Stimulated activated CD4-positive, alpha-beta T cell treated with anti-CD3 and anti-CD28 coated beads, Interleukin-4, amount 100 ng/mL, for 48 hours (primary cell): ENCODE measurements at places on chromosomes 5 and 9.

DNA sequence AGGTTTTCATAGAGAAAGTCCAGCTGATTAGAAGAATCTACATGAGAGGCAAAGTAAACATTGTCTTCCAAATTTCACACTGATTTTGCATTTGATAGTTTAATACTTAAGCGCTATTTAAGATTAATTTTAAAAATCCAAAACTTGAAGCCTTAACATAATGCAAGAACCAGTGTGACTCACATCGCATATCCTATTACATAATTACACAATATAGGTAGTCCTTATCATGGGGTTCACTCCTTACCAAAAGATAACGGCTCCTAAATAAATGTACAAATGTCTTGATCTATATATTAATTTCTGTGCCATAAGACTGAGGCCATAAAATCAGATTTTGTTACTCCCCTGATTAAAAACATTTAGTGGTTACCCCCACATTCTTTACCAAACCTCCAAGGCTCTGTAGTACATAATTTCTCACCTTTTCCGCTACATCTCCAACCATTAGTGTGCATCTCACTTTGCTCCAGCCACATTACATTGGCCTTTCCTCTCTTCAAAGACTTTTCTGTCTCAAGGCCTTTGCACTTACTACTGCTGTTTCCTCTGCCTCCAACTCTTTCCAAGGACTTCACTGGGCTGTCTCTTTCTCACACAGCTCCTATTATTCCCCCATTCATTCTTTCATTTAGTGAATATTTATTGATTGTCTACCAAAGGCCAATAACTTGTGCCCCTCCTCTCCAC lies 1.0 kb downstream of the RIOK2 start:
- no peak for DNase-seq

GRCh38 chr5:61701877-61702602 lies 370.0 kb downstream of the ZSWIM6 start:
- no peak for DNase-seq

DNA sequence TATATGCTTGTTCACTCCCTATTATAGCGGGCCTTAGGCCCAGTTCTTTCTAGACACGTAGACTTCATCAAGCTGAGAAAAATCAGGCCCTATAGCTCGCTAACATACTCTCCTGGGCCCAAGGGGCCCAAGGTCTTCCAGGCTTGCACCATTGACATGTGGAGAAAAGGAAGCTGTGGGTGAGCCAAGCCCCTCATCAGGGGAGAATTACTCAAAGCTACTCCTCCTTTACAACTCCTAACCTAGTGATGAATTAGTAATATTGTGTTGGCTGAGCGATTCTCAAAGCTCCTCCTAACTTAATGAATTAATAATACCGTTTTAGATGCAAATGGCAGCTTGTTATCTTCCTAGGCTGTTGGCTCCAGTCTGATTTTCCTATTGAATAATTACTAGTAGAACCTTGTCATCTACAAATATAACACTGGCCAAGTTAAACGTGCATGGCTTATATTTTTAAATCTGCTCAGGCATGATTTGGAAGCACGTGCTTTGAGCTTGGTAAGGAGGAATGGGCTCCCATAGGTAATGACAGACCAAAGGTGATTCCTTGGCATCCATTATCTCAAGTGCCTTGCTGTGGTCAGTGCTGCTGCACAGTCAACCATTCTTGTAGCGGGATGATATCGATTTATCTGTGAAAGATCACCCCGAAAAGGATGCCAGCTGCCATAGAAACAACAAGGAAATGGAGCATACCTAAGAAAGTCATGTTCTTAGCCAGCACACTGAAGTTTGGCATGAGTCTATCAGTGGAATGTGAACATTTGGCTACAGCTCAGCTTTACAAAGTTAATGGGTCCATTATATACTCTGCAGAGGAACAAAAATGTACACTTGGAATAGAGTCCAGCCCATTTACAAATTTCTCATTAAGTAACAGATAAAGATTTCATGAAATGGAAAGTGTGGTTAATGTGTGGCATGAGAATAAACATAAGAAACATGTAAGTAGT lies 23.8 kb downstream of the LVRN start:
- DNase-seq, result no peak

GRCh38 chr5:1722877-1723276 lies 76.8 kb downstream of the MRPL36 start:
- DNase-seq, result no peak

DNA sequence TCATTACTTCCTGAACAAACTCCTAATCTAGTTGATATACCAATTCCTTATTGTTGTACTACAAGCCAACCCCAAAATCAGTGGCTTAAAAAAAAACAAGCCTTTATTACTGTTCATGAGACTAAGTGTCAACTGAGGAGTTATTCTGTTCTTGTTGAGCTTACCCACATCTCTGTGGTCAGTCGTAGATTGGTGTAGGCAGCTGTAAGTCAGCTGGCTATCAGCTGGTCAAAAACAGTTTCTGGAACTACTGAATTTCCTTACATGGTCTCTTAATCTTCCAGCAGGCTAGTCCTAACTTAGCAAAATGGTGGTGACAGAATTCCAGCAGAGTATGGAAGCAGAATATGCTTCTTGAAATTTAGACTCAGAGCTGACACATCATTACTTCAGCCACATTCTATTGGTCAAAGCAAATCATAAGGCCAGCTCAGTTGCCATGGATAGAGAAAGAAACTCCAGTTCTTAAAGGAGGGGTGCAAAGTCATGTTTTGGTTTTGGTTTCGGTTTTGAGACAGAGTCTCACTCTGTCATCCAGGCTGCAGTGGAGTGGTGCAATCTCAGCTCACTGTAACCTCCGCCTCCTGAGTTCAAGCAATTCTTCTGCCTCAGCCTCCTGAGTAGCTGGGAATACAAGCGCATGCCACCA lies 386.1 kb upstream of the MPDZ start:
- DNase-seq, result no peak

GRCh38 chr9:98310752-98311392 lies 55.4 kb upstream of the TBC1D2 start:
- DNase-seq, result no peak

GRCh38 chr9:94974154-94974879 lies 247.8 kb downstream of the AOPEP start:
- no peak for DNase-seq

DNA sequence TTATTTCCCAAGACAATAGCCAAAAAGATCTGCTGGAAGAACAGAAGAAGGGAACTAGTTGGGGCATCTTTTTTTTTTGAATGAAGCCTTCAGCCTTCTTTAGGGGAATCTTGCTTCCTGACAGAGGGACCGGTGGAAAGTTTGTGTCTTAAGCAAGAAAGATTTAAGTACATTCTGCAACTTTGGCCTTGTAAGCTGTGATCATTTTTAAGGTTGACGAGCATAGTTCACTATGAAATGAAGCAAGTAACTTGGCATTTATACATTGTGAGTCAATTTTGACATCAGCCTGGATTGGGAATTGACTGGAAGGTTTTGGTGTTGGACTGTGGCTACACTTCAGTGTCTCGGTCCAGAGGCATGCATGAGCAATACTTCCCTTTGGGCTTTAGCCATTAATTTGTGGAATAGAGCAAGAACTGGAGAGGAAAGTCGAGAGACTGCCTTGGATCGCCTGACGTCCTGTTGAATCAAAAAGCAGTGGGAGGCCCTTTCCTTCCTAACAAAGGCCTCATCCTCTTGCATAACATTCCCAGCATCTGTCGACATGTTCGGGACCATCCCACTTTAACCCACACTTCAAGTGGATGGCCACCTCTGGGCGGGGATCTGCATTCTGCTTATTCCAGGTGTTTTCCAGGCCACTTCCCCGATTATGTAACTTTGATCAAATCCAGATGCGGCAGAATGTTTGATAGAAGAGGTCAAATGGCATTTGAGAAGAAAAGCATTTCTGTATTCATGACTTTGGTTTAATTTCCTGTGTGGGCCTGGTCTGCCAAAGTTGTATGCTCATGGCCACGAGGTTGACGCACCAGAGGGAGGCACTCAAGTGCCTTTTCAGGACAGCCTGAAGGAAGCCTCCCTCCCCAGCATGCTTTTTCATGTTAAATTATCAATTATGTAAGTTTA lies 12.5 kb downstream of the ABL1 start:
- DNase-seq, result no peak
